ENCODE measurements at places on chromosomes 6 and 20. TPM values are rescaled to one million over a fixed set of nuclear protein-coding genes. Genes with fewer than 3 reads are reported as not detected.

The PXDC1 gene
- 23.4 TPM for polyA plus RNA-seq

GRCh38 chr20:33026072-33026778, 5.2 kb upstream of the BPIFB6 start:
- no peak for DNase-seq

GRCh38 chr6:21222656-21223055, 370.9 kb upstream of the SOX4 start:
- no peak for DNase-seq

DNA sequence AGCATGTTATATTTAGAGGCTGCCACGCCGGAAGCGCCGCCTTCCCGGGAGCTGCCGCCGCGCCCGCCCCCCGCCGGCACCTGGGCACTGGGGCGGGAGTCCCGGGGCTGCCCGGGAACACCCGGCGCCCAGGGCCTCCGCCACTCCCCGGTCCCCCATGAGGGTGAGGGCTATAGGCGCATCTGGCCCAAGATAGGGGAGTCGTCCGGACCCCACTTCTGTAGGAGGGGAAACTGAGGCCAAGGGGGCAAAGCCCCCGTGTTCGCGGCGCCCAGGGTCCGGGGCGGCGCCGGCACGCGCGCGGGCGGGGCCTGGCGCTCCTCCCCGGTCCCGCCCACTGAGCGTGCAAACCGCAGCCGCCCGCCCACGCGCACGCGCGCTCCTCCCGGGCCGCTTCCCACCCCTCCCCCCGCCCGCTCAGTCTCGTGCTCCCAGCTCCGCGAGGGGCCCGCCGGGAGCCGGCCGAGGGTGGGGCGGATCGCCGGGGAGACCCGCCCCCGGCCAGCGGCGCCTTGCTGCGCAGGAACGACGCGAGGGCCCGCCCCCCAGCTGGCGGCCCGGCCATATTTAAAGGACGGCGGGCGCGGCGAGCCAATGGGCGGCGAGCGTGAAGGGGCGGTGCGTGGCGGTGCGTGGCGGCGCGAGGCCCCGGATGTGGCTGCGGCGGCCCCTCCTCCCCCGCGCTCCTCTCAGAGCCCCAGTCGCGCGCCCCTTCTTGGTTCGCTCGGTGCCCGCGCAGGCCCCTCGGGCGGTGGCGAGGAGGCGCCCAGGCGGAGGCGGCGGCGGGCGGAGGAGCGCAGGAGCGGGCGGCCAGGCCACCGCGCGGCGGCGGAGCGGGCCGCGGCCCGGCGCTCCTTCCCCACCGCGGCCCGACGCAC, at the start of gene LSM14B:
Gene LSM14B, plus strand, starts transcription at position 700 of the 878 bp plus-strand sequence. CDS start 192 bp downstream, outside the sequence.
- DNase-seq = peak; percentile 98

DNA sequence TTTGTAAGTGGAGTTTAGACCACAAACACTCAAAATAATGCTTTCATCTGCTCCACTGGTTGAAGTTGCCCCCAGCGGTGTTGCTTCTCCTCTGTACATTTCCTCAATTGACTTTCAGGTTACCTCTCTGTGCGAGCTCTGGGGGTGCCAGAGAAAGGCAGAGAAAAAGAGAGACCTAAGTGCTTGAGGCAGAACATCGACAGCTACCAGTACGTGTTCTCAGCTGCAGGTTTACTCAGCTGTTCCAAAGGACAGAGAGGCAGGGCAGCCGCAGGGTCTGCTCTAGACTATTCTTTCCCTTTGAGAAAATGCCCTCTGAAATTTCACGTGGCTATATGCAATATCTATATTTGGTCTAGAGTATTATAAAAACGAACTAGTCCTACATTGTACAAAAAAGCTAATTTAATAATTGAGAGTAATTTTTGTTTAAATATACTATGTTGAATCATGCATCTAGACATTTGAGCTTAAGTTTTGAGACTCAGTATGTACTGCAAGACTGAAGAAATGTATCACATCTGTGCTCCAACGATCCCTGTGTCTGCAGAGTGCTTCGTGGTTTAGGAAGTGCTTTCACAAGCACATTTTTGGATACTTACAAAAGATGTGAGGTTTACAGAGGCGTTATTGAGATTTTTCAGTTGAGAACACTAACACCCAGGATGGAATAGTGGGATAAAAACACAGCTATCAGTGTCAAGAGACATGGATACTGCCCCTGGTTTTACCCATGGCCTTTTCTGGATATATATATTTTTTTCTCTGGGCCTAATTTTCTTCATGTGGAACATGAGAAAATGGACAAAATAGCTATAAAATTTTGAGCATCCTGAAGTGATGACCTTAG, 453.6 kb upstream of the FLRT3 start:
- DNase-seq = no peak

The BMP2 gene
- 16.6 TPM for polyA plus RNA-seq

GRCh38 chr6:21091411-21091810, 502.1 kb upstream of the SOX4 start:
- DNase-seq = no peak

DNA sequence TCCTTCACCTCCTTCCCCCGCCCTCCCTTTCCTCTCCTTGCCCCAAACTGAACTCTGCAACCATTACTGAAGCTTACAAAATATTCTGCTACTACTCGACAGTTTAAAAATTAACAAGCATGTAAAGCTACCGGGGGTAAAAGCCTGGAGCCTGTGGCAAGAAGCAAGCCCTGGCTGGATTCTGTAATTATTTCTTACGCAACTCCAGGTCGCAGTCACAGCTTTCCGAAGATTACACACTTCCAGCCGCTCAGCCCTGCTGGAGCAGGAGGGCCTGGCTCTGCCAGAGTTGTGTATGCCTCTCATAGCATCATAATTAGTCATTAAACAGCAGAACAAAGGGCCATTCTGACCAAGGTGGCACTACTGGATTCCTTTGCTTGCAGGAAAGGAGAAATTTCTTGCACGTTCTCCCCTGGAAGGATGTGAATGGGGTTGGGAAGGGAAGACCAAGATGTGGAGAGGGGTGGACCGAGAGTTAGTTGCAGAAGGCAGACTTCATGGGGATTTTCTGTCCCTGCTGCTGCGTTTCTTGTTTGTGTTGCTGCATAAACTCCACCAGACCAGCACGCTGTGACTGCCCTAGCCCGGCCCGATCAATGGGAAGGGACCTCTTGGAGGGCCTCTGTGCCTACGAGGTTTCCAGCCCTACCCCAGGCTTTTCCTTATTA, 23.6 kb downstream of the FOXQ1 start:
- no peak for DNase-seq

The CLIC5 gene
- polyA plus RNA-seq = 184 TPM

The MTRF1L gene
- 32.0 TPM for polyA plus RNA-seq

The PTGIS gene
- 38.9 TPM for polyA plus RNA-seq

DNA sequence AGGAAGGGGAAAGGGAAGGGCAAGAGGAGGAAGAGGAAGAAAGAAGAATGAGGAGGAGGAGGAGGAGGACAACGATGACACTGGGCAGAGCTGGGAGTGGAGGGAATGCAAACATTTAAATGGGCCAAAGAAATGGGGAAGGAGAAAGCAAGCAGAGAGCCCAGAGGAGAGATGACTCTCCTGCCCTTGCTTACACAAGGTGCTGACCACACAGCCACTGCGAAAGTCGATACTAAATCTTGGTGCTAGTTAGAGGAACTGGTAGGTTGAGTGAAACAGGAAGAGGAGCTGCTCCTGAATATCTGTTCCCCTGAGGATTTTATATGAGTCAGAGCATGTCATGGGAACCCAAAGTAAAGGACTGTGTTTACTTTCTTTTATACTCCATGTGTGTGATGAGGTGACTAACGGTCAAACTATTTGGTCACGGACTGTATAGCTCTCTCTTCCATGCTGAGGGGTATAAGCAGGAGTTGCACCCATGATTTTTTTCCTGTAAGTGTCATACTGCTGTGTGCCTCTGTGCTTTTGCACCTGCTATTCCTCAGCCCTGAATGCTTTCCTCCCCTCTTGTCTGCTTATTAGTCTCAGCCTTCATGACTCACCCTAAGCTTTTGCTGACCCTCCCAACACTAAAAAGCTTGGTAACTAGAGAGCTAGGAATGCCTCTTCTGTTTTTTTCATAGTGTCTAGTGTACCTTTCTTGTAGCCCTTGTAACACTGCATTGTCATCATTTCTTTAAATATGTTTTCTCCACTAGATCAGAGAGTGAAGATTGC, 9.5 kb upstream of the PAQR8 start:
- DNase-seq = no peak

The MKKS gene
- polyA plus RNA-seq = 28.4 TPM

The MYL9 gene
- 247 TPM for polyA plus RNA-seq

- no peak for DNase-seq
These were observed 33.5 kb downstream of the ERMARD start for GRCh38 chr6:169784821-169785340.

- no peak for DNase-seq
These were observed at the start of gene HCRTR2 for GRCh38 chr6:55174211-55175026. TSS of gene HCRTR2 (plus strand) at chr6:55174515. CDS start at chr6:55174588, 73 bp downstream.

The OPRL1 gene
- 0.65 TPM for polyA plus RNA-seq

DNA sequence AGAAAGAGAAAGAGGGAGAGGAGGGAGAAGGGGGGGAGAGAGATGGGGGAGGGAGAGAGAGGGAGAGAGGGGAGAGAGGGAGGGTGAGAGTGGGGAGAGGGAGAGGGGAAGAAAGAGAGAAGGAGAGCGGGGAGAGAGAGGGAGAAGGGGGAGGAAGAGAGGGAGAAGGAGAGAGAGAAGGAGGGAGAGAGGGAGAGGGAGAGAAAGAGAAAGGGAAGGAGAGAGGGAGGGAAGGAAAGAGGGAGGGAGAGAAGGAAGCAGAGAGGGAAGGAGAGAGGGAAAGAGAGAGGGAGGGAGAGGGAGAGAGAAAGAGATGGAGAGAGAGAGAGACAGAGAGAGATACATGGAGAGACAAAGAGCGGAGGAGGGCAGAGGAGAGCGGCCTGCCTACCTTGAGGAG, 23.8 kb downstream of the GATA5 start:
- DNase-seq = no peak

DNA sequence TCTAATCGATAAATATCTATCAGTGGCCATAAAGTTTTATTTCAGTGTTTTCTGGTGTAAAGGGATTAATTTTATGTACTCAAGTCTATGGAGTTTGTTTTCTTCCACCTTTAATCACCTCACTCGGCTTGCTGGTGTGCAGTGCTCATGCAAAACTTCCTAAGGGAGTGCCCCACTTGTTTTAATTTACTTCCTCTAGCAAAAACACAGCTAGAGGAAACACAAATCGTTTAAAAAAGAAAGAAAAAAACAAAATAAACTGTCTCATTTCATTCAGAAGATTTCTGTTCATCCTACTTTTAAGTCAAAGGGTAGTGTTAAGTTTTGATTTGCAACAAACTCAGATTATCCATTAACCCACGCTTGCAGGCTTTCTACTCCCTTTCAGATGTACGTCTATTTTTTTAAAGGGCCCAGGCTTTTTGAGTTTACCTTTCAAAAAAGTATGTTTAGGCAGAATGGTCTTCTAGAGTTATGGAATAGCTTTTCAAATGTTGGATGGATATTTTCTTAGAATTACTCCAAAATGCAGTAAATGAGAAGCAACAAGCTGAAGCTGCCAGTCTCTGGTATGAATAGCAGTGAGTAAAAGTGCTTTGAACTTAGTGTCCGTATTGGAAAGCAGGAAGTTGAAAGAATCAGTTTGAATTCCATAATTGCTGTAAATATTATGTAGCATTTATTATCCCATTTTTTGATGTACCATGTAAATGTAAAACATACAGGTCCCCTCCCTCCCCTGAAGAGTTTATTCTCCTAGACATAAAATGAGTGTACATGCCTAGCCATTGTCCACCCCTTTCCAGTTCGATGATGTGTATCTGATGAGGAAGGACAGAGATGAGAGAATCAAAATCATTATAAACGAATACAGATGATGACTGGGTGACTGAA, 113.3 kb downstream of the SLC16A10 start:
- DNase-seq = no peak

- DNase-seq = no peak
These were observed 2.1 kb downstream of the DAAM2 start for GRCh38 chr6:39794231-39794630.

DNA sequence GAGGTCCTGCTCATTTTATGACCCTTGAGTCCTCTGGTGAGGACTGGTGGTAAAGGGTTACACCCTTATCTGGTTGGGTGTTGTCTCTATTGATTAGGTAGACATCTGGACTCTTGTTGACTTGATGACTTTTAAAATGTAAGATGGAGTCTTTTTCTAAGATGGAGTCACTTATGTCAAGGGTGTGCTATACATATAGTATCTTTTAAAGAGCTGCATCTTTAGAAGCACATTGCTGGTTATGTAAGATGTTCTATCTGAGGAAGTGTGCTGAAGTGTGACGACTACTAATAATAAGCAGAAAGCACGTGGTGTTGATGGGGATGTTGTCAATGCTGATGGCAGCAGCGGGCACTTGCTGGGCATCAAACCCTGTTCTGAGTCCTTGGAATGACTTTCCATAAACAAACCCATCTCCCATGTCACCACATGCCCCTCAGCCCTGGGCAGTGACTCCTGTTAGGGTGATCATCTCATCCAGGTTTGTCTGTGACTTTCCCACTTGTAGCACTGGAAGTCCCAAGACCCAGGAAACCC, 229.6 kb downstream of the EYA2 start:
- no peak for DNase-seq

DNA sequence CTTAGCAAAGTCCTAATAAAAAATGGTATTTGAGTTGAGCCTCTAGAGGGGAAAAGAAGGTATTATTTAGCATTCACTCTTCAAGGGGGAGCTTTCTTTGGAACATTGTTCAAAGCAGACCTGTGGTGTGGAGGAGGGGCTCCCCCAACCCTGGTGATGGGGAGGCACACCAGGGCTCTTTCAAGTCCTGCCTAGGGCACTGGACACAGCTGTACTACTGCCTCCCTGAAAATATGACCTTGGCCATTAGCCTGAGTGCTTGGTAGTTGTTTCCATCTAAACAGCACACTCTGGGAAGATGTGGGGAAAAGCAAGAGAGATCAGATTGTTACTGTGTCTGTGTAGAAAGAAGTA, 215.1 kb upstream of the CNR1 start:
- DNase-seq = no peak

The MYB gene
- 5.5 TPM for polyA plus RNA-seq

DNA sequence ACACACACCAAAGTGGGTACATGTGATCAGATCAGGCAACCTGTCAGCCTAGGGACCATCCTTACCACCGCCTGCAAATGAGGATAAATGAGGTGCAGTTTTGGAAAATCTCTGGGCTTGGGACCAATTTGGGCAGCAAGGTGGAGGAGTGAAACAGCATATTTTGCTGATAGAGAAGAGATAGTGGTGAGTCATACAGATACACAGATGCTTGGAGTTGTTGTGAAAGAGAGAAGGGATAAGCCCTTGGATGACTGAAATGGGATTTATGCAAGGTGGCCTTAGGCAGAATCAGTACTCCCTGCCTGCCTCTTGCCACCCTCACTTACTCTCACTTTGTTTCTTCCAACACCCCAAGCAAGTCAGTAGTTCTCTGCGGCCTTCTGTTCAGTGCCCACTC, 34.7 kb downstream of the BMP2 start:
- no peak for DNase-seq

- no peak for DNase-seq
These were observed 21.7 kb downstream of the SERPINB1 start for GRCh38 chr6:2819978-2820377.

GRCh38 chr6:36979347-36979742, 6.7 kb downstream of the MTCH1 start:
- DNase-seq = no peak

The EDN1 gene
- polyA plus RNA-seq = 5.1 TPM

Measured in renal cortex interstitium (tissue), 15 donors.